ENCODE measurements at places on chromosomes 11 and 22.

GRCh38 chr11:108870373-108871020 is 205.6 kb downstream of the DDX10 start:
- DNase-seq, result no peak

DNA sequence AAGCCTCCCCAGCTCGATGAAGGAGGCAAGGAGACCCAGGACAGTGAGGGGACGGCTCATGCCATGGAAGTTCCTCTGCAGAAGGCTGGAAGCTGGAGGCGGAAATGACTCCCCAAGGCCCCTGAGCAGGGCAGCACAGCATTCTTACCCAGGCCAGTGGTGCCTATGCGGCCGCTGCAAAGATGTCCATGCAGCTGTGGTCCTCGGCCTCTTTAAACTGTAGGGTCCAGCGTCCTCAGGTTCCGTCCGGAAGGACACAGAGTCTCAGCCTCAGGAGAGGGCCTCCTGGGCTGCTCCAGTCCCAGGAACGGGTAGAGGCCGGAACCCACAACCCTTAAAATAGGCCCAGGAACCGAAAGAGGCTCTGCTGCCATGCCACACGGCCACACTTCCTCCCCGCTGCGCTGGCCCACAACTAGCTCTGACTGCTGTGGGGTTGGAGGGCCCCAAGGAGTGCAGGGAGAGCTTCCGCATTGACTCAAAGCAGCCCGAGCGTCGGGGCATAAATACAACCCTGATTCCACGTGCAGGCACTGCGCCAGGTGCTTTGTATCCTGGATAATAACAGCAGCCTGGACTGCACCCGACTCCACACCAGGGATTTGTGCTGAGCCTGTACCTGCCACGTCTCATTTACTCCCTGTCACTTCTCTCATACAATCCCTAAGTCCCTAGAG is 5.5 kb downstream of the KIAA0930 start:
- DNase-seq, result no peak

GRCh38 chr22:49966041-49966773 is 5.6 kb downstream of the PIM3 start:
- DNase-seq, result no peak

DNA sequence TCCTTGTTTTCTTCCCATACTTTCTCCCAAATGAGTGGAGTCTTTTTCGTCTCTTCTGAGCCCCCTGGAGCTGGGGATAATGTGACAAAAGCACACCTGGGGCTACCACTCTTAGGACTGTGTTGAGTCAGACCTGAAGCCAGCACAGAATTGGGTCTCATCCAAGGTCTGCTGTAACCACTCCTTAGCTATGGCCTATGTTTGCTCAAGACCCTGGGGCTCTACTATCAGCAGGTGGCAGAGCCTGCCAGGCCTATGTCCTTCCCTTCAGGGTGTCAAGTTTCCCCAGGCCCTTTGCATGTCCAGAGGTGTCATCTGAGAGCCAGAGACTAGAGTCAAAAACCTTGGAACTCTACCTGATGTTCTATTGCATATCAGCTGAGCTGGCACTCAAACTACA is 335.7 kb downstream of the DDX10 start:
- no peak for DNase-seq

- DNase-seq, result no peak
Observed at GRCh38 chr11:86212019-86212611, 32.4 kb upstream of the EED start.

DNA sequence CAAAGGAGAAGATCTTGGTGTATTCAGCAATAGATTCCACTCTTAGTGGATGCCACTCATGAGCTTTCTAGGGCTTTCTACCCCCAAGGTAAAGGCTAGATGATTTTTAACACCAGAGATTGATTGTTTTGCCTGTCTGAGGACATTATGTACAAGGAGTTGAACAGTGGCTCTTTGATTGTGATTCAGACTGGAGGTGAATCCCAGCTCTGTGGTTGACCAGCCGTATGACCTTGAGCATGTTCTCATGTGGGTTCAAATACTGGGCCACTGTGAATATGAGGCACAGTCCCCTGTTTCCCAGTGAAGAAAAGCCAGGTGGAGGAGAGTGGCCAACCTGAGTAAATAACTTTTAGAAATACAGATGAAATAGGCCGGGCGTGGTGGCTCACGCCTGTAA is 24.0 kb upstream of the PARVB start:
- DNase-seq, result no peak

DNA sequence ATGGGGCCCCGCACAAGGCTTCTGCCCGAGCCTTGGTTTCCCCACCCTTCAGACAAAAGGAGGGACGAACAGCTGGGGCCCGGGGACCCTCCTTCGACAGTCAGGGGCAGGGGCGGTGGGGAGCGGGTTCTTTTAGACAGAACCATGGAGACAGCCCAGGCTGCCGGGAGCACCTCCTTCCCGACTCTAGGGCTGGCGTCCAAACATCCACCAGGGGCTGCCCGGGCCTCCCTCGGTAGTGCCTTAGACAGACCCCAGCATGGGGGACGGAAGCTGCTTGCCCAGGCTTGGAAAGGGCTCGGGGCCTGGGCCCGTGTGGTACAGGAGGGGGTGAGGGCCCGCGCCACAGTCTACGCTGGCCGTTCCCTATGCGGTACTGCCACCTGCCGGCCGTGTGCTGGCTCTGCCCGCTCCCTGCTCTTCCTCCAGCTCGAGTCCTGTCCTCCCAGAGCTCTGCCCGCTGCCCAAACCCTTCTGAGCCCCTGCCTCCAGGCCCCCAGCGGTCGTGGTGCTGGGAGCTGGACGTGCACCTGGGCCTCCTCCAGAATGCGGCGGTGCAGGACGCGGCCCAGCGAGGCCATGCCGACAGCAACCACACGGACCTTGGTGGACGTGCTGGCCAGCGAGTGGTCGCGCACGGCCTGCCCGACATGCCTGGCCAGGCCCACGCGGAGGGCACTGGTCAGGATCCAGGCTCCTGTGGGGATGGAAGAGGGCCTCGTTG is 20.1 kb downstream of the TSSC4 start:
- DNase-seq, result peak; percentile 54

DNA sequence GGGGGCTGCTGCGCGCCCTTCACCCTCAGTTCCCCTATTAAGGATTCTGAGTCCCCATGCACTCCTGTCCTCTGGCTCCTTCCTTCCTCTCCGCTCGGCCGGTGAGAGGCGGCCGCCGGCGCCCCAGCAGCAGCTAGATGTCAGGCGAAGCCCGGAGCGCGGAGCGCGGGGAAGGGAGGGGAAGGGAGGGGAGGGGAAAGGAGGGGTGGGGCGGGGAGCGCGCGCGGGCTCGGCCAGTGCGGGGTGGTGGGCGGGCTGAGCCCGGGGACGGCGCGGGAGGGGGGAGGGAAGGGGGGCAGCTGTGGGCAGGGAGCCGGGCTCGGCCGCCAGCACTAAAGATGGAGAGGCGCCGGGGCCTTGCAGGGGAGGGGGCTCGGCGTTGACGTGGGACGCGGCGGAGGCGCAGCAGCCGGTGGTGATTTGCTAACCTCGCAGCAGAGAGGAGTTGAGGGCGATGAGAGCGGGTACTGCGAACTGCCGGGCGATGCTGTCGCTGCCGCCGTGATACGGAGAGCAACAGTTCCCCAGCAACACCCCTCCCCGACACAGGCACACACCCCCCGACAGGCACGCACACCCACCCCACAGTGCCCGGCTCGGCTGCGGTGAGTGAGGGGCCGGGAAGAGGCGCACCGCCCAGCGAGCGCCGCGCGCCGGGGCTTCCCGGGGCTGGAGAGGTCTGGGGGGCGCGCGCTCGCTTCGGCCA is at the start of gene ZBTB16:
Gene ZBTB16 (plus strand): TSS at position 434 of the 706 bp plus-strand sequence. CDS start 3,590 bp downstream, outside the sequence.
- DNase-seq, result peak; percentile 46
